Central memory CD4-positive, alpha-beta T cell (primary cell): ENCODE measurements at places on chromosomes 2 and 18.

- DNase-seq = no peak
Observed at GRCh38 chr18:34837769-34838272, 127.7 kb downstream of the DTNA start.

DNA sequence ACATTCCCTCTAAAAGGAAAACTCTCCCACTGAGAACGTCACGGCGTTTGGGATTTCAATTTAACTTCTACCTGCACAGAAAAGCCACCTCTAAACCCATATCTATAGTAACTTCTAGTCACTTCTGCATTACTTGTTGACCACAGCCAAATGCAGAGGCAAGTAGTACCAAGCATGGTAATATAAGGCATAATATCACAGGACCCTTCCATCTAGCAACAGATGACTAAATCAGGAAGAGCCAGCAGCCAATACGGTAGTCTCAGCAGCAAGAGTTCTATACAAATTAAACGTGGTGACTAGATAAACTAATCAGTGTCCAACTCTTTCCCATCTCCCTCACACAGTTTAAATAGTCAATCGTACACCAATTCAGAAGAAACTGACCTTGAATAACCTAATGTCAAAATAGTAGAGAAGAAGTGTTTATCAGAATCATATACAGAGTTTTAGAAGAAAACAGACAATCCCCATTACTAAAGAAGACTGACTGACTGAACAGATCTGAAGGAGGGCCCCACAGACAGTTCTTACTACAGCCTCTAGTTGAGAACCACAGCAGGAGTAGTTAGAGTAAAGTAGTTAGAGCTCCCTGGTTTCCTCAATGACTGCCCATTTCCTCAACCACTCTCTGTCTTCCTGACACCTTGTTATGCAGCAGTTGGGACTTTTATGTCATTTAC lies 30.0 kb downstream of the MEMO1 start:
- no peak for DNase-seq

DNA sequence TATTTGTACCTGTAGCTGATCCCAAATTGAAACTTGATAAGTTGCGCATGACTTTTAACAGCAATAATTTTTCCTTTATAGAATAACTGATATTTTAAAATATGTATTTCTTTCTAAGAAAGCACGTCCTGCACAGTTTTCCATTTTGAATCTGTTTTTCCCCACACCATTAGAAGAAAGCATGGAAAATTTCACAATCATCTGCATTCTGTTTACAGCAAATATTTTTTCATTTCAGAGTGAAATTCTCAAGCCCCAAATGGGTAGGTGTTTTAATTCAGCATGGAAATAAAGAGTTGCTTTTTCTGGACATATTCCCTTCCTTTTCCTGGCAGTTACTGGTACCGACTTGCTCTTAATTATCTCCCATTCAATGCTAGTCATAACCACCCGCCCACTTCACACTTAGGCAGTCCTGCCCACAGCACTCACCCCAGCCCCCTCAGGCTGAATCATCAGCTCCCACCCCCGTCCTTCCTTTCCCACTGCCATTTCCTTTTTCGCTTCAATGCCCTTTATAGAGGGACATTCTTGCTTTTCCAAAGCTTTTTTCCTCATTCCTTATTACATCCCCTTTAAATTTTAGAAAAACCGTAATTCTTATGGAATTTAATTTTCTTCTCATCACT lies 89.2 kb upstream of the GLS start:
- DNase-seq = no peak

DNA sequence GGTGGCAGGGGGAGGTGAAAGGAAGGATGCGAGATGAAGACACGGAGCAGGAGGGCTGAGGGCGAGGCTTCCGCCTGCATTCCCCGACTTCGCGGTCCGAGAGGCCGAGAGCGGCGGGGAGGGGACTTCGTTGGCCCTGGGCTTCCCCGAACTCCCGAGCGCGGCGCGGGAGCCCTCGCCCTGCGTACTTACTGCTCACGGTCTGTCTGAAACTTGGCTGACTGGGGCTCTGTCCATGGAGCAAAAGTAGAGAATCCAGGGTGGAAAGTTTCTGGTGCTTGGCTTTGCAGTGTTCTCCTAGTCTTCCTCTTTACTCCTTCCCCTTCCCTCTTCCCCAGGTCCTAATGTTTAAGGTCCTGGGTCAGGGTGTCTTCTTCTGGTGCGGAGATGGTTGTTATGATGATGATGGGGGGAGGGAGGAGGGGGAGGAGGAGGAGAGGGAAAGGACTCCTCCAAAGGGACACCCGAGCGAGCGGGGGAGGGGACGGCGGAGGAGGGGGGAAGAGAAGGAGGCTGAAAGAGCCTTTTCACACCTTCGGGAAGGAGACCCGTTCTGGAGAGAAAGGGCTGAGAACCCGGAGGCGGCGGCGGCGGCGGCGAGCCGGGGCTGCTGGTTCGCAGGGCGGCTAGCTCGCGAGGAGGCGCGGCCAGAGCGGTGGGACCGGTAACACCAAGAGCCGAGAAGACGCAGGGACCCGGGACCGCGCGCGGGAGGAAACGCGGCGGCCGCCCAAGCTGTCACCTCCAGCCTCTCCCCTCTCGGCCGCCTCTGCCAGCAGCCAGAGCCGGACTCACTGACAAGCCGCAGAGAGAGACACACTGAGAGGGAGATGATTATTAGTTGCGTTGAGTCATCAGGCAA lies at the start of gene SATB2:
TSS of gene SATB2 (minus strand) at position 793 of the 862 bp plus-strand sequence. CDS start 1,902 bp downstream, outside the sequence.
- DNase-seq = no peak

DNA sequence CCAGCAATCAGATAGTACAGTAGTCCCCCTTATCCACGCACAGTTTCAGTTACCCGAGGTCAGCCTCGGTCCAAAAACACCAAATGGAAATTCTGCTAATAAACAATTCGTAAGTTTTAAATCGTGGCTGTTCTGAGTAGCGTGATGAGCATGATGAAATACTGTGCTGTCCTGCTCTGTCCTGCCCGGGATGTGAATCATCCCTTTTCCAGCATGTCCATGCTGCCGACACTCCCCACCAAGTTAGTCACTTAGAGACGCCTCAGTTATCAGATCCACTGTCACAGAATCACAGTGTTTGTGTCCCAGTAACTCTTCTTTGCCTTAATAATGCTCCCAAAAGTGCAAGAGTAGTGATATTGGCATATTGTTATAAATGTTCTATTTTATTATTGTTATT lies 62.1 kb downstream of the MEX3C start:
- DNase-seq = no peak

DNA sequence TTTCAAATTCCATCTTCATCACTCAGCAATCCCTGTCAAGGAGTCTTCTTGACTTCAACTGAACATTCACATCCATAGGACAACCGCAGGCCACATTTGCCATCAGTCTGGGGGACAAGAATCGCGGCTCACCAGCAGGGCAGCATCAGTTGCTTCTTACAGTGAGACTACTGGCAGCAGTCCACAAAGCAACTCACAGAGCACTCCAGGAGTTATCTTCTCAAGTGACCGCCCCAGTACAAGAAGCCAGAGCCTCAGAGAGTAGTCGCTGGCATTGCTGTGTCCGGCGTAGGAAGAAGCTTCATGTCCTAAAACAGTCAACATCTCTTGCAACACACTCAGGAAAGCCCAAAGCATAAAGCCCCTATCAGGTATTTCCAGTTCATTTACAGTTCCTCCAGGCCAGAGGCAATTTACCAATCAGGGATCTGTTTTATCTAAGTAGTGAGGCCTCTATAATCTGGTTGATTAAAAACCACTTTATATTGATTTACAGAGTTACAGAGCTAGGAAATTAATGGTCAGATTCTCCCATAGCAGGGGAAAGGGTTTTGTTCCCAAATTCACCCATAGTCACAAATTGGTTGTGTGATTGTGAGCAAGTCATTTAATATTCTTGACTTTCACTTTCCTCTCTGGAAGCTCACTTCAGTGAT lies 177.3 kb downstream of the NBAS start:
- DNase-seq = no peak

DNA sequence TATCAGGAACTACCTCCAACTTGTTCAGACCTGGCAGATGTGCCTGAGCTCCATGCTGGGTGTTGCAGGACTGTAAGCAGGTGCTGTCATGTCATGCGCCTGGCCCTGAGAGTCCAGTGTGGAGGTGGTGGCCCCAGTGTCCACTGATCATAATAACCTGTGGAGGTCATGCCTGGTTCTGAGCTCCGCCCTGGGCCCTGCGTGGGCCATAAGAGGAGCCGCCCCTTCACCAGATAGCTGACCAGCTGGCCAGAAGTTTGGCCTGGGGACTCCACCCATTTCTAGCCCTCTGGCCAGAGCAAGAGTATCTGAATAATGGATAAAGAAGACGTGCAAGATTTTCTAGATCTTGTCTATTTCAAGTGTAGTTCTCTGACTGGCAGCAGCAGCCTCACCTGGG lies 72.4 kb downstream of the CTIF start:
- no peak for DNase-seq

- no peak for DNase-seq
Observed at GRCh38 chr18:6652098-6652497, 77.4 kb upstream of the ARHGAP28 start.

- no peak for DNase-seq
Observed at GRCh38 chr2:234363011-234363487, 133.8 kb downstream of the ARL4C start.

DNA sequence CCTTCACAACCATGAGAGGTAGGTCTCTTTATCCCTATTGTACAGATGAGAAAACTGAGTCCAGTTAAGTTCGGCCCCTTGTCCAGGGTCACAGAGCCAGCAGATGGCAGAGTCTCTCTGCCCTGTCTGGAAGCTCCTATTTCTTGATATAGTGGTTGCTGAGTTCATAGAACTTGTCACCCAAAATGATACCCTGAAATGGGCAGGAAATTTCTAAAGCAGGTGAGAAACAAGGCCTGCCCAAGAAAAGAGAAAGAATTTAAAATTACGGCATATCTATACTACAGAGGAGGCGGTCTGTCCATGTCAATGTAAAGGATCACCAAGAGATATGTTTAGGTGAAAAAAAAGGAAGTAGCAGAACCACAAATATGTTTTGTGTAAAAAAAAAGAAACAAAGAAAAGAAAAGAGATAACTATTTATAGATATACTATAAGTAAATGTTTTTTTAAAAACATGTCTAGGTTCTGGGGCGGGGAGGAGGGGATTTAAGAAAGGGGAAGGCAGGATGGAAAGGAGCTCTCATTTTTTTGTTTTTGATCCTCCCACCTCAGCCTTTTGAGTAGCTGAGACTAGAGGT lies 39.8 kb downstream of the MYO7B start:
- DNase-seq = no peak

DNA sequence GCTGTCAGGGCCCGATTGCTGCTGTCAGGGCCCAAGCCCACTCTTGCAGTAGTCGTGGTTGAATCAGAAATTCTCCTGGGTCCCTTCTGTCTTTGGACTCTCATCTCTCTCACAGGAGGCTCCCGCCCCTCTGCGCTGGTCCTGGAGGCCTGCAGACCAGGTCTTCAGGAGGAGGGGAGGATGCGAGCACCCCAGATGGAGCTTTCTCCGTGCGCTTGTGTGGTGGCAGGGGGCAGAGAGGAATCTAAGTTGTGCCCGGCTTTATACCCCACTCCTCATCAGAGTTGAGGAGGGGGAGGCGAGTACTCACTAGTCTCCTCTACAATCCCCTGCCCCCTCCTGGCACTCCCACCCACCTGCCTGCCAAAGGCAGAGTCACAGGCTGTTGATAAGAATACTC lies 10.4 kb downstream of the EN1 start:
- no peak for DNase-seq

DNA sequence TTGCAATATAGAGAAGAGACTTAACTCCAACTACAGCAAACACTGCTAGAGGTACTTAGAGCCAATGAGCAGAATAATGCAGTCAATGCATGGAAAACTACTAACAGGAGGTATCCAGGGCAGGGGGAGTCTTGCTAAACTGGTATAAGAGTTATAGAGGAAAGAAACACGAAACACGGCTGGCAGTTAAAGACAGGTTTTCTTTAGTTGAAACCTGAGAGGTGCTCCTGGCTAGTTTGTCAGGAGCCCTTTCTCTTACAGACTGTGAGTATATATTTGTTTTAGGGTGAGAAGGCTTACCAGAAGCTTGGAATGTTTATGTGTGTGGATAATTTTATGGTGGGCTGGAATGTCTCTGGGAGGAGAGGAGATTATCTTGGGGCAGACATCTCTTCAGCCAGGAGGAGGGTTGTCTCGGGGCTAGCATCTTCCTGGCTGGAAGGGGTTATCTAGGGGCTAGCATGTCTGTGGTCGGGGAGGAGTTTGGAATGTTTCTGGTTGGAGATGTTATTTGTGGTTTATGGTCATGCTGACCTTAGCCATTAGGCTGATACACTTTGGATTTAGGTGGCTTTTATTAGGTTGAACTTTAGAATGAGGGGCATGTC lies 1048.8 kb downstream of the DPP10 start:
- DNase-seq = no peak

GRCh38 chr2:7592618-7593140 lies 675.5 kb downstream of the RNF144A start:
- DNase-seq = no peak

- no peak for DNase-seq
Observed at GRCh38 chr18:62384610-62385097, 59.5 kb downstream of the TNFRSF11A start.

GRCh38 chr2:150417278-150417677 lies 70.2 kb downstream of the RND3 start:
- DNase-seq = no peak

- DNase-seq = no peak
Observed at GRCh38 chr2:209511637-209512036, 87.8 kb downstream of the MAP2 start.

DNA sequence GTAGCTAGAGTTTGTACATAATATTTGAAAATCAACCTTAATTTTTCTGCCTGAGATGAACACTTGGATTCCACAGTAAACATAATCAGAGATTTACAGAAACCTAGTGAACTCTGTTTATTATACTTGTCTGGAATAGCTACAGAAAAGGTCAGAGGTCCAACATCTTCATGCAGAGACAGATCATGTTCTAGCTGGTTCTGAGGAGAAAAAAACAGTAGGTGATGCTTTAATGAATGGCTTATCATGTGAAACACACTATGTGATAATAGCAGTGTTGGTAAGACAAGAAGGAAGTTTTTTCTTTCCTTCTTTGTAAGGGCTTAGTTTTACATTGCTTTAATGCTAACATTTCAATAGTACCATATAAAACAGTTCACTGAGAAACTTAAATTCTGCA lies 846.4 kb upstream of the ZEB2 start:
- no peak for DNase-seq

GRCh38 chr2:133312038-133312729 lies 256.1 kb downstream of the NCKAP5 start:
- DNase-seq = no peak

- peak; percentile 37 for DNase-seq
Observed at GRCh38 chr2:240060977-240061591, 7.8 kb upstream of the OR6B3 start.

DNA sequence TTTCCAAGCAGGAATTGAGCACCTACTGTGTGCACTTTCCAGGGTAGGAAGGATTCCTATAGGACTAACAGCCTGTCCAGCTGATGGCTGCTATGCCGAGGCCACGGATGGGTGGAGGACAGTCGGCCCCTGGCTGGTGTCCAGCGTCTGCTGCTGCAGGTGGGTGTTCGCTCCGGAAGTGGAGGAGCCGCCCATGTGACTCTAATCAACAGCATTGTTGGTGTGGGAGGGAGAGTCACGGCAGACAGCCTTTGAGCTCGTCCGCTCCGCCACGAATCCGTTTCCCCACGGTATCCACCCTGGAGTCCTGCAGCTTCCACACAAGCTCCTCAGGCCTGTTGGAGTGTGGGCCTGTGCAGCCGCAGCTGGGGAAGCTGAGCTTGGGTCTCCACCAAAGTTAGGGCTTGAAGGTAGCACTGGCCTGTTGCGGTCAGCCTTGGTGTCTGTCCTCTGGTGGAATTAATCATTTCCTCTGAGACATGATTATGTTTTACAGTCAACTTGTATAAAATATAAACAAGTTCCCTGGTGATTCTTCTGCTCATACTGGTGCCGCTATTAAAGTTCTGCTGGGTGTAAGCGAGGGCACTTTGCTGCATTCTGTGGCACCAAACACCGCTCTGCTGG lies 185.9 kb upstream of the TPO start:
- no peak for DNase-seq

- no peak for DNase-seq
Observed at GRCh38 chr18:78085241-78086185, 835.9 kb downstream of the GALR1 start.
